Sciatic nerve (tissue), 2 donors: ENCODE measurements at places on chromosomes 3 and 15.

GRCh38 chr3:51718547-51719409, 11.9 kb downstream of the GRM2 start:
- DNase-seq: no peak

DNA sequence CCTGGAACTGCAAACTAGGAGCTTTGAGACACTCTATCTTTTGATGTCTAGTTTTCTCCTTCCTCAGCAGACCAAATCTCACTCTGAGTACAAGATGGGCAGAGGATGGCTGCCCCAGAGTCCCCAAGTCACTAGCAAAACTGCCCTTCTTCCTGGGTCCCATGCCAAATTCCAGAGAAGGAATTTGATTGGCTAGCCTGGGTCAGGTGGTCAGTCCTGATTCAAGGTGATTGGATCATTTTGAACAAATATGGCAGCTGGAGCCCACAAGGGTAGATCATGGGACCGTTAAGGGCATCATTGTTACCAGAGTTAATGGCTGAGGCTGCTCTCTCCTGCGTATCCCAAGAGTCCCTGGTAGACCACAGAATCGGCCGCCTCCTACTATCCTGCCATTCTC, 21.7 kb downstream of the SLC6A1 start:
- DNase-seq: no peak

DNA sequence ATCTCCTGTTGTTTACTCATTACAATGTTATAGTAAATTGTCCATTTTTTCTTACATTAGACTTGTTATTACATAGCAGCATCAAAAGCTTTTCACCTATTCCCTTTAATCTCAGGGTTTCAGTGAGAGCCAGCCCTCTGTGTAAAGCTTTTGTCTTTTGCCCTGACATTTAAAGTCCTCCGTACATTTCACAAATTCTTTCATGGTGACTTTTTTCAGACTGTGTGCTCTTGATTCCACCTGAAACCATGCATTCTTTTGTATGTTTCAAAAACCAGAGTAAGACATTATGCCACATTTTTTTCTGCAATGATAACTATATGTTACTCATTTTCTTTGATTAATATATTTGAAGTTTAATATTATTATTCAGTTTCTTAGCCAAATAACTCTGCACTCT, 781.4 kb upstream of the ROBO1 start:
- no peak for DNase-seq

GRCh38 chr15:31212326-31213080, 111.0 kb upstream of the TRPM1 start:
- DNase-seq: no peak

GRCh38 chr15:46956456-46956855, 760.8 kb upstream of the SEMA6D start:
- no peak for DNase-seq

GRCh38 chr15:48674876-48675275, 29.4 kb upstream of the FBN1 start:
- no peak for DNase-seq

GRCh38 chr15:82040862-82041261, 5.0 kb downstream of the MEX3B start:
- DNase-seq: no peak

GRCh38 chr3:13332158-13332557, 88.0 kb downstream of the NUP210 start:
- no peak for DNase-seq

GRCh38 chr3:169342652-169343505, 320.6 kb downstream of the MECOM start:
- no peak for DNase-seq
